ENCODE measurements at places on chromosomes 2 and 18. TPM values are rescaled to one million over a fixed set of nuclear protein-coding genes. Genes with fewer than 3 reads are reported as not detected.

ZNF512 gene
- 63.3 TPM for total RNA-seq

ELOA2 gene
- not detected for total RNA-seq

PROKR1 gene
- not detected for total RNA-seq

TXNDC2 gene
- not detected for total RNA-seq

IL36RN gene
- not detected for total RNA-seq

GALNT5 gene
- total RNA-seq = not detected

ZC3H6 gene
- total RNA-seq = 4.0 TPM

ANO7 gene
- 1.6 TPM for total RNA-seq

AQP12B gene
- total RNA-seq = 328 TPM

COLEC11 gene
- total RNA-seq = 11.5 TPM

ADD2 gene
- total RNA-seq = 2.3 TPM

GRCh38 chr18:59613903-59614302, 83.3 kb downstream of the CCBE1 start:
- H3K27me3 ChIP-seq = no peaks in the 10 kb centered on the region
- no peak overlapping the region for H3K4me3 ChIP-seq
- DNase-seq = no peak

DNA sequence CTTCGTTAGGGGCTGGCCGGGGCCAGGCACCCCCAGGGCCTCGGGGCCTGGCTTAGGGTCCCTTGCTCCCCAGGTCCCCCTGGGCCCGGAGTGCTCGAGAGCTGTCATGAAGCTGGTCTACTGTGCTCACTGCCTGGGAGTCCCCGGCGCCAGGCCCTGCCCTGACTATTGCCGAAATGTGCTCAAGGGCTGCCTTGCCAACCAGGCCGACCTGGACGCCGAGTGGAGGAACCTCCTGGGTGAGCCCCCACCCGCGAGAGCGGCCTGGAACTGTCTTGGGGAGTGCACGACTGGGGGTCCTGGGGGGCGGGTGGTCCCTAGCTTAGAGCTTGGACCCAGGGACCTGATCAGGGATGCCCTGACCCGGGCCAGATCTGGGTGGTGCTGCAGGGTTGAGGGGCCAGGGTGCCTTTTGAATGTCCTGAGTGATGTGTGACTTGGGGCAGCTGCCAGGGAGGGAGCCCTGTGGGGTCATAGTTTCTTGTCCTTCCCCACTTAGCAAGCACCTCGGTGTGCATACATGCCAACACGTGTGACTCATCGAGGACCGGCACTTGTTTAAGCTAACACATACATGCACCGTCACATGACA, 27.9 kb downstream of the GPC1 start:
- no peak overlapping the region for H3K27ac ChIP-seq
- peak; percentile 4 for DNase-seq

DNA sequence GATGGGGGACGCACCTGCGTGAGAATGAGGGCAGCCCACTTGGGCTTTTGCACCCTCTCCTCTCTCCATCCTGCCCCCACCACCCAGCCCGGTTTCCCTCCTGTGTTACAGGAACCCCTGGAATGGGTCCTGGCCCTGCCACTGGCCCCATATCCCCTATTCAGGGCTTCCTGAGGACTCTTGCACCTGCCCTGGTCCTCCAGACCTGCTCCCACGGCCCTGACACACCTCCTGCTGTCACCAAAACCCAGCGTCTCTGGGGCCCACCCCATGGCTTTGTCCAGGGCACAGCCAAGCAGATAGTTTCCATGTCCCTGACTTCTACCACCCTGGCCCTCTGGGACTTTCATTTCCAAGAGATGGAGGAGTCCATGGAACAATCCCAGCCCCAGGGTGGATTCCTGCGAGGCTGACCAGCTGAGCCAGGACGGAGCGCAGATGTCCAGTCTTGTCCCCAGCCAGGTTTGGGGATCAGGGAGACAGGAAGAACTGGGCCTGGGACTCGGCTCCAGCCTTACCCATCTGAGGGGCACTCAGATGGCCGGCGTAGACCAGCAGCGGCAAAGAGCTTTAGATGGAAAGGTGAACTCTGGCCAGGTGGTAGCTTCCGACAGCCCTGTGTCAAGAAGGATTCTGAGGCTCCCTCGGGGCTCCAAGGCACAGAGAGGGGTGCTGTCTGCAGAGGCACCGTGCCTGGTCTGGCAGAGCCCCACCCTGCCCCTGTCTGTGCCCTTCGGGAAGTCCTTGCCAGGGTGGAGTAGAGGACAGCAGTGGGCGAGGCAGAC, 12.0 kb downstream of the GPR35 start:
- H3K27ac ChIP-seq = no peak overlapping the region
- H3K36me3 ChIP-seq = no peaks in the 10 kb centered on the region
- no peaks in the 10 kb centered on the region for H3K4me1 ChIP-seq
- no peak for DNase-seq
- no peak overlapping the region for H3K4me3 ChIP-seq

DNA sequence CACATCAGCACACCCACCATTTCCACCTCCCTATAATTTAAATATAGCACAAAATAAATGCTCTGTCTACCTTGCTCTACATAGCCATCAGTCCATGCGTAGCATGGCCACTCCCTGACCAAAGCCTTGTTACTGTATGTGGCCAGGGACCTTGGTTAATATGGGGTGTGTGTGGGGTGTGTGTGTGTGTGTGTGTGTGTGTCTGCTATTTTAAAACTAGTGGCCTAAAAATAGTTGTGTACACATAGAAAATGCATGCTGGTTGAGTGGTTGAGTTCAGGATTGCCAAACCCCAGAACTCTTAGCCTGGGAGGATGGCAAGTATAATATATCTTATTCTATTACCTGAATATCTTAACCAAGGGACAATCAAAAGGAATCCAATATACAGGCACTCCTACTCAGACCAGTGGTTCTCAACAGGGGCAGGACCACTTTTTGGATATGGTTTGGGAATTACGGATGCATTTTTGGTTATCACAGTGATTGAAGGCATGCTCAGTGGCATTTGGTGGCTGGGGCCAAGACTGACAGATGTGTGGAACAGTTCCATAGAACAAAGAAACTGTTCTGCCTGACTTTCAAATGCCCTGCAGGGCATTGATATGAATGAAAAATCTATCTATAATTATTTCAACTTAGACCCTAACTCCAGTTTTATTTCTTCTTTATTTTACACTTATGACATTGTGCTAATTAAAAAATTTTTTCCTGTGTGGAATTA, 72.3 kb upstream of the PSME4 start:
- no peak overlapping the region for H3K4me3 ChIP-seq
- DNase-seq = no peak
- H3K27me3 ChIP-seq = no peaks in the 10 kb centered on the region
- H3K36me3 ChIP-seq = no peaks in the 10 kb centered on the region

- H3K4me3 ChIP-seq = peak overlapping the region; percentile 81
- H3K27me3 ChIP-seq = no peaks in the 10 kb centered on the region
- DNase-seq = peak; percentile 53
- no peaks in the 10 kb centered on the region for H3K36me3 ChIP-seq
- H3K4me1 ChIP-seq = peaks cover 18% of the 10 kb centered on the region
- peak overlapping the region; percentile 90 for H3K27ac ChIP-seq
These were observed 848 bp downstream of the TMSB10 start for GRCh38 chr2:84906108-84906899.

DNA sequence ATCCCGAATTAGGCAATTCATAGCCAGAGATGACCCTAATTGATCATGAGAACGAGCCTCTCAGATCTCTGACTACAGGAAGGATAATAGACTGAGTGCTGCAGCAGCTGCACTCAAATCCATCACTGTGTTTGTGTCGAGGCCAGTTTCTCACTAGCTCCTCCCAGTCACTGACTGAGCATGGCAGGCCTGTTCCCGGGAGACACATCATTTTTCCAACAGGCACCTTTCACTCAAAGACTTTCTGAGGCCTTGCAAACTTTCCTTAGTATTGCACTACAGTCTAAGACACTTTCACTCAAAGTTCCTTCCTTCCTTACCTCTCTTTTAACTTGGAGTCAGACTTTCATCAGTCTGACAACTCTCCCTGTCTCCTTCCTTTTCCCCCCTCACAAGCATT, 13.7 kb downstream of the SOS1 start:
- peaks cover 4% of the 10 kb centered on the region for H3K4me1 ChIP-seq
- DNase-seq = no peak
- H3K27me3 ChIP-seq = no peaks in the 10 kb centered on the region
- H3K27ac ChIP-seq = no peak overlapping the region

GRCh38 chr18:2570772-2571199, 519 bp downstream of the METTL4 start:
- peak; percentile 70 for DNase-seq
- H3K27me3 ChIP-seq = no peaks in the 10 kb centered on the region
- H3K36me3 ChIP-seq = no peaks in the 10 kb centered on the region
- peak overlapping the region; percentile 65 for H3K4me3 ChIP-seq
- H3K4me1 ChIP-seq = peaks cover 15% of the 10 kb centered on the region
- H3K27ac ChIP-seq = peak overlapping the region; percentile 95

DNA sequence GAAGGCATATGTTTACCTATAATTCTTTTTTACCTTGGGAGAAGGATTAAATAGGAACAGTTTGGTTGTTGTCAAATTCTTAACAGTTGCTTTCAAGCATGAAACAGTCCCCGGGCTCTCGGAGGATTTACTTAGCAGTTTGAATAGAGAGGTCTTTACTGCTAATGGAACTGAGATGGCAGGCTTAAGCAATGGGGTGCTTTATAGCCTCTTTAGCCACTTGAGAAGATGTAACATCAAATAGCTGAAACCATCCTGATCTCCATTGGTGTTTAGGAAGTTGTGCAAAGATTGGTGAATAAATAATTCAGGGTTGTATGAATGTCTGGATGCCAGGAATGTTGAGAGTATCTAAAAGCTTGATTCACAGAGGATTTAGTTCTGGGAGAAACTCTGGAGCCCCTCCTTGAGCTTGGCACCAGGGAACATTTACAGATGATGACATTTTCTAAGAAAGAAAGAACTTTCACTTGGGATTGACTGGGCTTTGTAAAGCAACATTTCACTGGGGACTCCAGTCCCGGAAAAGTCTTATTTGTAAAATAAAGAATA, 51.9 kb downstream of the PTPRM start:
- no peak for DNase-seq
- no peaks in the 10 kb centered on the region for H3K36me3 ChIP-seq
- H3K27me3 ChIP-seq = no peaks in the 10 kb centered on the region
- H3K27ac ChIP-seq = no peak overlapping the region
- peaks cover 22% of the 10 kb centered on the region for H3K4me1 ChIP-seq

DNA sequence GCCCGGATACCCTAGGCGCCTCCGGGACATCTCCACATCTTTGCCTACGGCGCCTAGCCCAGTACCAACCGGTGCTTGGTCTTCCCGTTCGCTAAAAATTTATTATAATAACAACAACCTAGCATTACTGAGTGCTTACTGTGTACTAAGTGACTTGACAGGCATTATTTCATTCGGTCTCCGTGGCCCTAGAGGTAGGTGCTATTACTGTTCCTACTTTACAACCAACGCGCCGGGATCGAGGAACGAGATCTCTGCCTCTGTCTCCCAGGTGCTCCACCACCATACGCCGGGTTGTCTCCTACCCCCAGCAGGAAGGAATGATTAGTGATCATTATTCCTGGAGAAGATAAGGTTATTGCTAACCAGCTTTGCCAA, 657 bp upstream of the BIN1 start:
- no peaks in the 10 kb centered on the region for H3K27me3 ChIP-seq
- no peaks in the 10 kb centered on the region for H3K36me3 ChIP-seq
- H3K4me3 ChIP-seq = peak overlapping the region; percentile 84
- DNase-seq = no peak
- peak overlapping the region; percentile 85 for H3K27ac ChIP-seq

GRCh38 chr2:134287323-134287722, 33.5 kb downstream of the MGAT5 start:
- no peak overlapping the region for H3K4me3 ChIP-seq
- H3K4me1 ChIP-seq = peaks cover 6% of the 10 kb centered on the region
- H3K36me3 ChIP-seq = no peaks in the 10 kb centered on the region

DNA sequence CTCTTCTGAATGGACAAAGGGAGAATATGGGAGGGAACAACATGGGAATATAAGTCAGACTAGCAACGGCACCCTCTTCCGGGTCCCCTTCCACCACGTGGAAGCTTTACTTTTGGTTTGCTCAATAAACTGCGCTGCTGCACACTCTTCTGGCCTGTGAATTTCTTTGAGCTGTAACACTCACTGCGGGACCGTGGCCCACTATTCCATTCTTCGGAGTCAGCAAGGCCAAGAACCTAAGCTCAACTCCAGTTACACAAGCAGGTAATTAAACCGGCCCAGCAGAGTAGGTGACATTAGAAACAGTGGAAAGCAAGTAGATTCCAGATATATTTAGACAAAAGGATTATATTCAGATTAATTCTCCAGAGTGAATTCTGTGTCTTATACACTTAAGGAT, 697.4 kb upstream of the NXPH2 start:
- no peak for DNase-seq
- H3K4me3 ChIP-seq = no peak overlapping the region
- no peak overlapping the region for H3K27ac ChIP-seq
- no peaks in the 10 kb centered on the region for H3K4me1 ChIP-seq
- H3K36me3 ChIP-seq = no peaks in the 10 kb centered on the region

DNA sequence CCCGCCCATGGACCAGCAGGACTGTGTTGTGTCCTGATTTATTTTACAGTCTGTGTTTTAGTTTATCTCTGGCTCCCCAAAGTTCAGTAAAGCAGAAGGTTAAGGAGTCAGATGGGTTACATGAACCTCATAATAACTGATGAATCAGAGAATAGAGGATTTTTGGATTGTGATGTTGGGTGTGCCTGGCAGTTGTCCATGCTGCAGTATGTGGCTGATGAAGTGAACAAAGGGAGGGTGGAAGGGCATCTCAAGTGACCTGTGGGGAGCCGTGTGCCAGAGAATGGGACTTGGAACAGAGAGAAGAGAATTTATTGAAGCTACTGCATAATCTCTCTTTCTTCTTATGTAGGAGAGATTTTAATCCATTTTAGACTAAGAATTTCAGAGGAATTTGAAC, 145.5 kb downstream of the MAP4K4 start:
- no peak overlapping the region for H3K27ac ChIP-seq
- no peaks in the 10 kb centered on the region for H3K36me3 ChIP-seq
- no peak overlapping the region for H3K4me3 ChIP-seq
- DNase-seq = no peak

DNA sequence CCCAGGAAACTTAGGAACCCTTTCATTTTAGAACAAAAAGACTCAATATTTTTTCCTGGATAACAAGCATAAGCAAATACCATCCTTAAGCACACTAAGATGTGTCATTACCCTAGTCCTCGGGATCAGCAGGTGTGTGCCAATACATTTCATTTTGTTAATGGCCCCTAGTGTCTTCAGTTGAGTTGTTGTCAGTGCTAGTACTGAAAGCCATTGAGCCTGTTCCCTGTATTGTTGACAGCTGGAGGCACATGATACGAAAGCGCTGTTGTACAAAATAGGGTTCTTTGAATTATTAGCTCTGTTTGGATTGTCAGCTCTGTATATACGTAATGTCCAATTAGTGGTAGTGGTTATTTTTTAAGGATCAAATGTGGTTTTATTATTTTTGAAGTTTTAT, 29.5 kb downstream of the VAPA start:
- DNase-seq = no peak
- H3K4me3 ChIP-seq = no peak overlapping the region
- no peaks in the 10 kb centered on the region for H3K27me3 ChIP-seq
- H3K4me1 ChIP-seq = no peaks in the 10 kb centered on the region
- peaks cover 17% of the 10 kb centered on the region for H3K36me3 ChIP-seq

- H3K4me3 ChIP-seq = no peak overlapping the region
- peaks cover 13% of the 10 kb centered on the region for H3K4me1 ChIP-seq
- H3K27ac ChIP-seq = no peak overlapping the region
- no peaks in the 10 kb centered on the region for H3K36me3 ChIP-seq
- no peaks in the 10 kb centered on the region for H3K27me3 ChIP-seq
- DNase-seq = no peak
These were observed 22.0 kb upstream of the DAPL1 start for GRCh38 chr2:158773121-158773520.

GRCh38 chr2:102397209-102397608, 25.8 kb upstream of the IL18RAP start:
- H3K27ac ChIP-seq = no peak overlapping the region
- DNase-seq = no peak
- H3K4me3 ChIP-seq = no peak overlapping the region
- no peaks in the 10 kb centered on the region for H3K27me3 ChIP-seq
- no peaks in the 10 kb centered on the region for H3K4me1 ChIP-seq

Measured in body of pancreas (tissue), 4 donors.